Neuronal stem cell (in vitro differentiated cells): ENCODE measurements at places on chromosomes 1 and 21.

GRCh38 chr1:97636941-97637340 lies 283.9 kb downstream of the DPYD start:
- DNase-seq = no peak

DNA sequence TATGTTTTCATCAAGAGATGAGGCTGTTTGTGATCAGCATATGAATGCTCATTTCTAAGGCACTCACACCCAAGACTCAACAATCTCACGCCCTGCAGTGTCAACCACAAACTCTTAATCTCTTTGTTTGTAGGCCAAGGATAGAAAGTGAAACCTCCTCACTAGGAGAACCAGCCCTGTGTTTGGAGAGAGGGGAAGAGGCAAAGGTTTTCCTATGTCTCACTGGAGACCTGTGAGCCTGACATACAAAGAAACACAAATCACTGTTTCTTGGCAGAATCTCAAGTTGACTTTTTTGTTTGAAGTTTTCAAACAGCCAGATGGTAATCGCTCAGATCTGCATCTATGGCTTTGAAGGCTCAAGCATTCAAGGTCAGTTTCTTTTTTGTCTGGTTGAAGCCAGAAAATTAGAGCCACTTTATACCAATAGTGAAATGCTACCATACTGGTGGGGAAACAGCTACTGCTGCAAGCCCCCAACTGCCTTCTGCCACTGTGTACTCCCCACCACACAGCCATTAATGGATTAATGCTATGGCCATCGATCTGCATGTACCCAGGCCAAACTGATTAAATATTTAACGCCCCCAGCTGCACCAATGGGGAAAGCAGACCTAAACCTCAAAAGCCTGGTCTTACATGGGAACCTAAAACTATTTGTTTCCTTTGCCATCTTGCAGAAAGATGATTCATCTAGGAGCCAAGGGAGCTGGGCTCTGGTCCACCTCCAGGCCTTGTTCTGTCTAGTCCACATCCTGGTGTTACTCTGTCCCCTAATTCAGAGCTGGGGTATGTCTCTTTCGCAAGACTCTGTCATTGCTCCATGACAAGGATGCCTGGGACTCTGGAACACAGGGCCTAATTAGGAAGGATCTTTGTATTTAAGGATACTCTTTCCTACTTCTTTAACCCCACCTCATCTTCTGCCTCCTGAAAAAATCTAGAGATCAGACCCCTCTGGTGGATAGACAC lies 16.3 kb downstream of the PDZK1 start:
- no peak for DNase-seq

GRCh38 chr1:17551755-17552234 lies 12.3 kb downstream of the ARHGEF10L start:
- no peak for DNase-seq

GRCh38 chr1:225280563-225280962 lies 147.3 kb downstream of the LBR start:
- no peak for DNase-seq

GRCh38 chr21:39315603-39316445 lies 2.4 kb upstream of the BRWD1 start:
- no peak for DNase-seq

- DNase-seq = no peak
Observed at GRCh38 chr1:84379917-84380180, 18.4 kb upstream of the DNASE2B start.

DNA sequence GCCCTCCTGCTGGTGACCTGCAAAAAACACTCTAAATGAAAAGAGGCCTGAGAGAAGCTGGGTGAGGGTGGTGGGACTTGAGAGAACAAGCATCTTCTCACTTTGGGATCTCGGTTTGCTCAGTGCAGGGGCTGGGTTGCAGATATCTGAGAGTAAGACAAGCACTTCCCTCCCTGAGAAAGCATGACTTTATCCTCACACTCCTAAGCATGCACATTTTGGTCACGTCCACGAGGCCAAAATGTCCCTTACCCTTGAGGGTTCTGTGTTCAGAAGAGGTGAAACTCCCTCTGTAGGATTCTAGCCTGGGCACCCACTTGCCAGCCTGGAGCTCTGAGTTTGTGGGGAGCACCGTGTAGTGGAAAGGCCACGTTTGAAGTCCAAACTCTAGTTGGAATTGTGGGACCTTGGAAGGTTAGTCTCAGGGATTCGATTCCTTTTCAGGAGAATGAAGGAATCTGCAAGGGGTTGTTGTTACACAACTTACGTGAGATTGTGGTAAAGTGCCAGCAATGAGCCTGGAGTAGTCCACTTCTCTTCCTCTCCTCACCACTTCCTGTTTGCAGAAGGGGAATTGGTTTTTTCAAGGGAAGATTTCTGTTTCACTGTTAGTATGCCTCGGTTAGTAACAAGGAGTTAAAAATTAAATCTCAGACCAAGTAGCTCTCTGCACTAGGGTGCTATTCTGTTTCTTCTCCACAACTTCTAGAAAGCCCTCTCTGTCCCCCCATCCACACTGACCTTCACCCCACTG lies 3.0 kb downstream of the FCAMR start:
- DNase-seq = no peak

DNA sequence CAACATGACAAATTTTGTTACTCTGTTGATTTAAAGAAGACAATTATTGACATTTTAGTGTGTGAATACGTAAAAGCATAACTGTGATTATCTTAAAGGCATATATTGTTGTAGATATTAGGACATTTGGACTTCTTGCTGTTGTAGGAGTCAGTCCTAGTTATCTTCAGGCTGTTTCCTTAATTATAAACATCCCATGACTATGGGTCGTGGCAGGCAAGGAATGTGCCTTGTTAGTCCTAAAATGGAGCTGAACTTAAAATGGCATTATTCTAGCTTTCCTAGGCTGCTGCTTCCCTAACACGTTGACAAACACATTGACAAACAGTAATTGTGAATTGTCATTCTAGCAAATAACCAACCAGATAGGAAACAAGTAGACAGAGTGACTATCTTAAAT lies 4.4 kb upstream of the MPZL1 start:
- DNase-seq = no peak

DNA sequence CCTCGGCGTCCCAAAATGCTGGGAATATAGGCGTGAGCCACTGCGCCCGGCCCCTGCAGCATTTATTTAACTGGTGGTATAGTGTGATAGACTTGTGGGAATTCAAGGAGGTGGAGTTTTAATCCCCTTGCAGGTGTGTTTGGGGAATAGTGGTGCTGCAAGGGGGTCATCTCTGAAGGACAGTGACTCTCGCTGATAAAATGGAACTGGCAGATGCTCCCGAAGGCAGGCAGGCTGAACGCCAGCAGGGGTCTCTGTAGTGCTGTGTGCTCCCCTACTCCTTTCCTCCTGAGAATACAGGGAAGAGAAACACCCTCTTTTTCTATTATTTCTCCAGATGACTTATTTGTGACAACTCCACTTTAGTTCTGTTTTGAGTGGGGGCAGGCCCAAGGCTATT lies 4.0 kb downstream of the OSCP1 start:
- DNase-seq = no peak

DNA sequence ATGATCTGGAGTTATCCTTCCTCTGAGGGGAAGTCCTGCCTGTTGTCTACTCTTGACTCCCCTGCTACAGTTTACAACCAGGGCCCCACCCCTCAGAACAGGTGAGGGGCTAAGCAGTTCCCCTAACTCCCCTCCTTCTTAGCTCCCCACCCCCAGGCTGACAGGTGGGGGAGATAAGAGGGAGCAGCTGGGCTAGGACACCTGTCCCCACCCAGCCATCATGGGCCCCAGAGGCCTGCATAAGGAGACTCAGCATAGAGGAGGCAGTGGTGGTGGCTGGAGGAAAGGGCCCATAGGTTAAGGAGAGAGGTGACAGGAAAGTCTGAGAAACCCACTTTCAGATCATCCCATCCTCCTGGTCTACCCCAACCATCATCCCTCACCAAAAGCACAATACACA lies 6.8 kb downstream of the MEF2D start:
- no peak for DNase-seq

DNA sequence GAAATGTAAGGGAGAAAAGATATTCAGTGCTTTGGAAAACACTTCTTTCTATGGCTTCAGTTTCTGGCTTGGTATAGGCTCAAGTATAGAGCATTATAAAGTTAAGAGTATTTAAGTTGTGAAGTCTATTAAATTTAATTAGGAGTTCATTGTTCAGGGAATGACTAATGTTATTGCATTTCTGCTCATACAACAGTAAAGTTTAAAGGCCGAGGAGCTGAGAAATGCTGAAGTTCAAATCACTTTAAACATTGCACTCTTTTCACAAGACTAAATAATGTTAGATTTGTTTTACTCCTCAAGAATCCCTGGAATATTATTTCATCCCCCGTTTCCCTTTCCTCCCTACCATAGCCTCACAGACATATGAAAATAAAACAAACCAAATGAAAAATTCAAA lies 30.1 kb downstream of the RGS5 start:
- no peak for DNase-seq

- no peak for DNase-seq
Observed at GRCh38 chr1:167562702-167563101, 9.1 kb upstream of the CREG1 start.

- no peak for DNase-seq
Observed at GRCh38 chr1:248388426-248388825, 12.9 kb downstream of the OR2T6 start.

DNA sequence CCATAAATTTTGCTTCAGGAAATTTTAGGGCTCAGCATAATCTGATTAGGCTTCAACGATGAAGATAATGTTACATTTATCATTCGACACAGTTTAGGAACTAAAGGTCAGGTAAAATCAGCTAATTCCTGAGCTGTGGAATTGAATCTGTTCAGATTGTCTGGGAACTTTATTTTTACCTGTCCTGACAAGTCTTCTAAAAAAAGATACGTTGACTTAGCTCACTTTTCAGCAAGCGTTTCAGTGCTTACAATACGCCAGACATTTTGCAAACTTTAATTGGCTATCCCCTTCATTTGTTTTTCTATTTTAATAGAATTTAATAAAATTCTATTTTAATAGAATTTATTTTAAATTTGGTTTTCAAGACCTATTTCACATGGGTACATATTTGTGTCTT lies 57.8 kb downstream of the POU2F1 start:
- DNase-seq = no peak

DNA sequence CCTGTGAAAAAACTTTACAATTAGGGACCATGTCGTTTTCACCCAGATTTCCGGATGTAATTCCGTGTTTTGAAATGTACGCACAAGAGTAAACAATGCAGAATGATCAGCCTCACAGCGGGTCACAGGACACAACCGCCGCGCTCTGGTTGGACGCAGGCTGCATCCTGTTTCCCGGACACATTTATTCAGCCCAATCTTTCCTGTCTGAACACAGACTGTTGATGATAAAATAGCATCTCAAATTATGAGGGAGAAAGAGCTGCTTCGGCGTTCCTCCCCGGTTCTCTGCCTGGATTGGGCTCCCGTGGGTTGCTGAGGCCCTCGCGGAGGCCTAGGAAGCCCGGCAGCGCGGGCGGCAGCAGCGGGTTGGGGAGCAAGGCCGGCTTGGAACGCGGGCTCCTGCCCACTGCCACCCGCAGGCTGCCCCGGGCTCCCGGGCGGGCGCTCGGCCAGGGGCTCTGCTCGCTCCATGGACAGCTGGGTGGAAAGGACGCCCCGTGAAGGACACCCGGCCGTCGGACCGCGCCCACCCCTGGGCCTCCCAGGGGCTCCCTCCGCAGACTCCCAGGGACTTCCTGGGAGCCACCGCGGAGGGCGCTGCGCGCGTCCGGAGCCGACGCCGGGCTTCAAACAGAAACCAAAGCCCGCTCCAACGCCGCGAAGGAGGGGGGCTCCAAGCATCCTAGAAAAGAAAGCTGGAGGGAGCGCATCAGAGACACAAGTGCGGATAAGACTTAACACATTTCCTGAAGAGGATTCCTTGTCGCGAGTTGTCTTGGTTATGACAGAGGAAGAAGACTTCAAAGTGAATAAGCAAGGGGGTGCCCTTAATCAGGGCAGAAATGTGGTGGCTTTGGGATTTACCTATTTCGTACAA lies 122.3 kb downstream of the ESRRG start:
- peak; percentile 65 for DNase-seq

DNA sequence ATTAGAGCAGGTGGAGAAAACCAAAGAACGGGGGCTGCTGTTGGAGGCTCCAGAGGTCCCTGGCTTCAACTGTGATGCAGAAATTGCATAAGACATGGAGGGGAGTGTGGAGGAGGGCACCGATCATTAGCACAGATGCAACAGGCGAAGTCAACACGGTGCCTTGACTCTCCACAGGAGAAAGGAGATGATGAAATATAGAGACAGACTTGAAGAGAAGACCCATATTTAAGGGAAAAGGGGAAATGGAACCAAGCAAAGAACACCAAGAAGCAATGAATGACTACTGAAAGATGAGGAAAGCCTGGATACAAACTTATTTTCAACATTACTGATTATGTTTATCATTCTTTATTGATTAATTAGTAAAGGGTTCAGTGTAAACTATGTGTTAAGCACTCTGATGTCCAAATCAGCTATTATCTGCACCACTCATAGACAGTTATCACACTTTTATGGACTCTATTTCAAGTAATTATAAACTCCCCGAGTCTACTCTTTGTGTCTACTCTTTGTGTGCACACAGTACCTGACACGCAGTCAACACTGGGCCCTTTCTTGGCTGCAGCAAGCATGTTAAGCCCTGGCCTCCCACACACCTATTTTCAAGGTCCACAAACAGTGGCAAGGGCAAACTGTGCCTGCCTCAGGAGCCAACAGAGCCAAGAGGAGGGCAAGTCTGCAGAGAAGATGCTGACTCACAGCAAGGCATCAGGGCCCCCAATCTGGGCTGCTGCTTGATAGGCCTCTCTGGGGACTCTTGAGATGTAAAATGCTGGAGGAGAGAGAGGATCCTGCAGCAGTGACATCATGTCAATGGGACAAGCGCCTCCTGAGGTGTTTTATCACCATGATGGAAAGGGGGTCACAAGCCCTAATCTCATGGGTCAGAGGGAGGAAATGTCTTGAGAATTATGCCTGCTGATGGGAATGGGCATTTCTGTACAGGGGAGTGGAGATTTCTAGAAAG lies 17.6 kb downstream of the PCNX2 start:
- no peak for DNase-seq

- DNase-seq = no peak
Observed at GRCh38 chr1:161241682-161242081, 3.7 kb upstream of the NR1I3 start.

GRCh38 chr1:245404952-245405351 lies 250.2 kb downstream of the KIF26B start:
- no peak for DNase-seq

DNA sequence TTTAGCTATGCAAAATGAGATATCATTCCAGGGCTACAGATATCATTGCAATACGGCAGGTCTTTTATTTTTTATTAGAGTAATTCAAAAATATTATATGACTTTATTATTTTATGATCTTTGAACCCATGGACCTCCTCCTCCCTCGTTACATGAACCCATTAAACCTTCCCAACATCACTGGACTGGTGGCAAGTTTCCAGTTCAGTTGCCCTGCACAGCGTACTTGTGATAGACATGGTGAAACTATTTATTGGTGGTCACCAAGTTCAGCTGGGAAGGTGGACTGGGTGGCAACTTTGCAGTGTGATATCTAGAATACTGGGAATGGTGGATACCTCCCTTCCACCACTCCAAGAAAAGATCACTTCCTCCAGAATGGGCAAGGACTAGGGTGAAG lies 52.5 kb downstream of the SLC30A10 start:
- DNase-seq = no peak
